Foreskin melanocyte (primary cell): ENCODE measurements at places on chromosomes 11 and 22.
A peak's percentile ranks its signal among the peaks of the same experiment; 100 is the strongest.

DNA sequence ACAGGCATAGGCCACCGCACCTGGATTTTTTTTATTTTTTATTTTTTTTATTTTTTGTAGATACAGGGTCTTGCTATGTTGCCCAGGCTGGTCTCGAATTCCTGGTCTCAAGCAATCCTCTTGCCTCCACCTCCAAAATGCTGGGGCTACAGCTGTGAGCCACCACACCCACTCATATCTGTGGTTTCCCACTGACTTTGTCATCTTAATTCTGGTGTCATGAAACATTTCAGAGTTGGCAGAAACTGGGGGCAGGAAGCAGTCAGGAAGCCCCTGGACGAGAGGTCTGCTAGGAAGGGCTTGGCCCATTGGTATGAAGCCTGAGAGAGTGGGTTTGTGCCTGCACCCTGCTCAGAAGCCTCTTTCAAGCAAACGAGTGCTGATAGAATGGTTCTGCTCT is 49.1 kb downstream of the COMMD9 start:
- DNase-seq, result no peak

DNA sequence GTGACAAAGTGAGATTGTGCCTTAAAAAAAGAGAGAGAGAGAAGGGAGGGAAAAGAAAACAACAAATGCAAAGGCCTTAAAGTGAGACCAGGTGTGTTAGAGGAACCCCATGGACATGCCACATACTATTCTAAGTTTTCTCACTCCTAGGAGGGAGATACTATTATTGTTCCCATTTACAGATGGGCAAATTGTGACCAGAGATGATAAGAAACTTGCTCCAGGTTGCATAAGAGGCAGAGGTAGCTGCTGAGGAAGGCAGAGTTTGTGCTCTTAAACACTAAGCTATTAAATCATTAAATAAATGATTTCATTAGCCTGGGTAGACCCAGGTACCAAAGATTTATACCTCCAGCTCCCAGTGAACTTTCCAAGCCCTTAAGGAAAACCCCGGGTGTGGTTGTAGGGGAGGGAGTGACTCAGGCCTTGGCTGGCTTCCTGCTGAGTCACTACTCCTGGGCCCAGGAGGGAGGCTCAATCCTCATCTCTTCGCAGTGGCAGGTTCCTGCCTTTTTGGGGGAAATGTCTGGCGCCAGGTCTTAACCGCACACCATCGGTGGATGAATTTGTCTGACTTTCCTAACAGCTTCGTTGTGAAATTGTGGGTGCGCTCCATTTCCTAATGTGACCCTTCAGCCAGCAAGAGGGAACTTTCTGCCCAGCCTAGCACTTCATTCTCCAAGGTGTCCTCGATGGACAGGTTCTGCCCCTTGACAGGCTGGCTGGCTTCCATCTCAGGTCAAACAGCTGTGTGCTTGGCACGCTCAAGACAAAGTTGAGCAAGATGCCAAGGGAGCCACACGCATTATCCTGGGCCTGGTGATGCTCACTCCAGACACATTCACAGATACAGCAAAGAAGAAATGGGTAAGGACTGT is 33.4 kb upstream of the PTPRJ start:
- DNase-seq, result peak; percentile 23

DNA sequence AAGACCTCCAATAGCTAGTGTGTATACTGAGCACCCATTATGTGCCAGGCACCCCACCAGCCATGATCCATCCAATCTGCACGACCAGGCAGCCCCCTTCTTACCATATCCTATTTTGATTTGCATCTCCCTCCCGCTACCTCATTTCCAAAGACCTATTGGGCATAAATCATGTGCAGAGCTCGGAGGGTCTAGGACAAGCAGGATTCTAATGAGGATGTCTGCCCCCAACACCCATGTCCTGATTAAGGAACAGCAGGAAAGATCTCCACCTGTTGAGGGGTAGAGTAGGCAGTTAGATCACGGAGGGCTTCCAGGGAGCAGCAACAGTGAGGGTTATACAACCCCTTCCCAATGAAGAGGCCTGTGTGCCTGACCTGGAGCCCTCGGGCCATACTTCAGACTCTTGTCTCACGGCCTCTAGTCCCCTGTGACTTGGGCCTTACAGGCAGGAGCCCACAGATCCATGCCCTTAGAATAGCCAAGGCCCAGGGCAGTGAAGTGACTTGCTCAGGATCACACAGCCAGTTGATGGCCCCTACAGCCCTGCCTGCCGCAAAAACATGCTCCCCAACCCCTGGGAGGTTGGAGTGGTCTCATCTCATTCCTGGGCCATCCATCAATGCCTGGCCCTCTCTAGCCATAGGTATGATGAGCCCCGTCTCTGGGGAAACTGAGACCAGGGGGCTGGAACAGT is 3.5 kb downstream of the RAB3IL1 start:
- no peak for DNase-seq

GRCh38 chr22:44365191-44365590 is 52.4 kb upstream of the SHISAL1 start:
- DNase-seq, result no peak

- DNase-seq, result no peak
Observed at GRCh38 chr22:16962501-16962900, 45.5 kb downstream of the GAB4 start.

DNA sequence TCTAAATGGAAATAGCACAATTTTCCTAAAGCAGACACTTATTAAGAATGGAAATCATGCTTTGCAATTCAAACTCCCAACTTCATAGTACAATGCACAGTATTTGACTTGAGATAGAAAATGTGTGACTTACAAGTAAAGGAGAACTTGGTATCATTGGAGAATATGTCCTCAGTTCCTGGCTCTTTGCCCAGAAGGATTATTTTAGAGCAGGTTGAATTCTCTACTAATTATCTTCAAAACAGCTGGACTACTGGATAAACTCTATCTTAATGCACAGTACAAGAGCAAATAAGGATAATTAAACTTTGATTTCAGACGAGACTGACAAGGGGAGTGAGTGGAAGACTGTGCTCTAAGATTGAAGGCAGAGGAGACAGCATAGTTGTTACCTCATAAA is 839.4 kb downstream of the OPCML start:
- DNase-seq, result no peak

GRCh38 chr11:57432149-57432561 is 5.2 kb upstream of the SLC43A3 start:
- peak; percentile 84 for DNase-seq

GRCh38 chr11:64204464-64204989 is 2.0 kb upstream of the FERMT3 start:
- peak; percentile 76 for DNase-seq

GRCh38 chr22:19235874-19236273 is 55.6 kb downstream of the CLTCL1 start:
- DNase-seq, result no peak

DNA sequence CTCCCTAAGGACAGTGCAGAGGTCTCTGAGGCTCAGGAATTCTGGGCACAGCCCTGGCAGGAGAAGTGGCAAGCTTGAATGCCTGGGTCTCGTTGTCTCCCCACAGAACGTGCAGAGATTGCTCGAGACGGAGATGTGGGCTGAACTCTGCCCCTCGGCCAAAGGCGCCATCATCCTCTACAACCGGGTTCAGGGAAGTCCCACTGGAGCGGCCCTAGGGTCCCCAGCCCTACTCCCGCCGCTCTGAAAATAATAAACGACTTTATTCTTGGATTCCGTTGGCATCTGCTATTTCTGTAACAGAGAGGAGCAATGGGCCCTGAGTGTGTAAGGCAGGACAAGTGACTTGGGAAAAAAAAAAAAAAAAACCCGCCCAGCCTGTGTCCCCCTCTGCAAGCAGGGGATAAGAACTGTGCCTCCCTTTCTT is 591 bp upstream of the DNAJC4 start:
- no peak for DNase-seq

- DNase-seq, result peak; percentile 69
Observed at GRCh38 chr11:87352759-87353707, 315.3 kb downstream of the TMEM135 start.

- DNase-seq, result no peak
Observed at GRCh38 chr11:120096369-120097191, 41.3 kb downstream of the TRIM29 start.

GRCh38 chr11:33635161-33635560 is 65.5 kb downstream of the C11orf91 start:
- DNase-seq, result no peak

- DNase-seq, result peak; percentile 52
Observed at GRCh38 chr22:17576470-17576869, 13.2 kb downstream of the SLC25A18 start.

DNA sequence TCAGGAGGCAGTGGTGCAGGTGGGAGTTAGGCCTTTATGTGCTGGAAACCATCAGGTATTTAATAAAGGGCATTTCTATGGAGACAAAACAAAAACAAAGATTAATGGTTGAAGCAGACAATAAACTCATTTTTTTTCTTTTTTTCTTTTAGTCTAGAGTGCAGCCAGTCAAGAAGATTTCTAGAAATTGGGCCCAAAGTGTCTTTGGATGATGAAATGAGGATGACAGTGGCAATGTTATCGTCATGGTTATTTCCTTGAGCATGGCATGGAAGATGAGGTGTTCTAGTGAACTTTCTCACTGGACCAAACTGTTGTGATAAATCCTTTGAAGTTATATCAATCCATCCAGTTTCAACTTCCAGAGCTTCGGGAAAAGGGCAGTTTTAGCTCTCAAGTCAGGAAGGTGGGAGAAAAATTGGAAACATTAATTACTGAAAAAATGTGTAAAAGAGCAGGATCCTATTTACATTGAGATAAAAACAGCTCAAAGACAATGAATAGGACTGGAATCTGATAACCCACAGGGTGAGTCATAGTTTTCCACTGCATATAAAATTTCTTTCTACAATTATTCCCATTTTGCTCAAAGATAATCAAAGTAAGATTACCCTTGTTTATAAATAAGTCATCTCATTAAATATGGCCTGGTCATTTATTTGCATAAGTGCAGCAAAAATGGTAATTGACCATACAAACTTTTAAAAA is 33.0 kb downstream of the PRR5L start:
- DNase-seq, result no peak

- no peak for DNase-seq
Observed at GRCh38 chr11:112511911-112512310, 251.3 kb upstream of the PLET1 start.

GRCh38 chr11:33303541-33303940 is 46.4 kb downstream of the HIPK3 start:
- no peak for DNase-seq

DNA sequence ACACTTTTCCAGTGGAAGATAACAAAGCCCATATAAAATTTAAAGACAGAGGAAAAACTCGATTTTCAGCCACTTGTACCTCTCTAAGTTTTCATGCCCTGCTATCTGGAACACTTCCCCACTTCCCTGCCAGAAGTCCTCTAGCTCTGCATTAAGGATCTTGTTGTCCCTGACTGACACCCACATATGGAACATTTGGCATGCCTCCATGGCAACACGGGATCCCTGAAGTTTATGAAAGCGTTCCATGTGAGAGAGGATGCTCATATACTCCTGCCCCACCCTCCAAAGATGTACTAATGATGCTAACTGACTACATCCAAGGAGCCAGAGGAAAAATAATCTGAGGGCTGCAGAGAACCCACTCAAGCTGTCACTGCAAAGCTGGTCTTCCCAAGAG is 8.8 kb upstream of the C11orf91 start:
- DNase-seq, result no peak

DNA sequence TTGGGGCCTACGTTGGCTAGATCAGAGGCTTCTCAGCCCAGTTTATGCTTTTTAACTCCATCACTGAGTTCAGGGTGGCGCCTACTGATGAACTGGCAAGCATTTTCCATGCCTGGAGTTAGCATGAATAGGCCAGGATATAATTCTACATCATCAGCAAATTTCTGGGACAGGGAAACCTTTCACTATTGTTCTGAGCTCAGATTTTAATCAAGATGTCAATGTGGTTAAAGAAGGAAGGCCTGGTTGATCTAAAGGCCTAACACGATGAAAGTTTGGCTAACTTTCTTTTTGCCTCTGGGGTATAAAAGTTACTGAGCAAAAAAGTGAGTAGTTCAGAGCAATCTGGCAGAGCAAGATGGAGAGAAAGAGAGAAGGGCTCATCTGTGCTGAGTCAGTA is 21.7 kb upstream of the IFITM3 start:
- peak; percentile 96 for DNase-seq

GRCh38 chr22:38180841-38181452 is 683 bp downstream of the PLA2G6 start:
- no peak for DNase-seq

DNA sequence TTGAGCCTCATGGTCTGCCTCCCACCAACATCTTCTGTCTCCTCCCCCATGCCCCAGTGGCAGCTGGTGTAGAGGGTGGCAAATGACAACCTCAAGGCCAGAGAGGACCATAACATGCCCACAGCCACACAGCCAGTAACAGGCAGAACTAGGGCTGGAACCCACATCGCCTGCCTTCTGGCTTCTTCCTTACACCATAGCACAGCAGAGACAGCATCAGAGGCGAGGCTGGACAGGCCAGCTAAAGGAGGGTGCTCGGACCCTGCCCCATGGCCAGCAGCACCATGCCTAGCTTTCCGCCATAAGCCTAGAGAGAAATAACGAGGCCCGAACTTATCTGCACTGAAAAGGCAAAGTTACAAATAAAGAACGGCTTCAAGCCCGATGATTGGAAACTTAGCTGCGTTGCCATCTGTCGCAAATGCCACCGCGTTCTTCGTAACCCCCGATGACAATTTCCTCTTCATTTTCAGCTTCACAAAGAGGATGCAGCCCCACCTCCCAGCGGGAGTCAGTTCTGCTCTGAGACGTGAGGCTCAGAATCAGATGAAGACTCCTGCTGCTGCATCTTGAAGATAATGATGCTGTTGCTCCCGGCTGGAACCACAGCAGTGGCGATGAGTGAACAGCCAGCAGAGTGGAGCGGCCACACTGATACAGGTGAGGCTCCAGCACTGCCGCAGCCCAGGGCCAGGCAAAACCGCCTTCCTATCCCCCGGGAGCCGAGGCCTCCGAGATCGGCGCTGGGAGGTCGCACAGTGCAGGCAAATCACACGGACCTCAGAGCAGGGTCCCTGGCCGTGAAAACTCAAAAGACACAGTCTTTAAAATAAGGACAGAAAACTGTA is 73.8 kb upstream of the RTL6 start:
- no peak for DNase-seq

DNA sequence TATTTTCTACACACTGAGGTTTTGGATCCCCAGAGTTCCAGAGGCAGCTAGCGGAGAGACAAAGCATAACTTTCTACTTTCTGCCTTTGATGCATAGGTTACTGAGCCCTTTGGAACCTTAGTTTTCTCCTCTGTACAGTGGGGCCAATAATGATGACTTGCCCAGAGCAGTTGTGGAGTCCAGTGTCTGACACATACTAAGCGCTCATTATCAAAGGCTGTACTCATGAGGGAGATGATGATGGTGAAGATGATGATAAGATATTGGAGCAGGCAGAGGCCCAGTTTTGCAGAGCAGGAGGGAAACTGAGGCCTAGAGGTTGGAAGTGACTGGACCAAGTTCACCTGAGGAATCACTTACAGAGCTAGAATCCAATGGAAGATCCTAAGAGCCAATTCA is 458.0 kb downstream of the MIAT start:
- DNase-seq, result no peak

GRCh38 chr11:119493712-119494111 is 70.7 kb upstream of the THY1 start:
- DNase-seq, result no peak
